Naive thymus-derived CD4-positive, alpha-beta T cell (primary cell): ENCODE measurements at places on chromosomes 12 and 14.

DNA sequence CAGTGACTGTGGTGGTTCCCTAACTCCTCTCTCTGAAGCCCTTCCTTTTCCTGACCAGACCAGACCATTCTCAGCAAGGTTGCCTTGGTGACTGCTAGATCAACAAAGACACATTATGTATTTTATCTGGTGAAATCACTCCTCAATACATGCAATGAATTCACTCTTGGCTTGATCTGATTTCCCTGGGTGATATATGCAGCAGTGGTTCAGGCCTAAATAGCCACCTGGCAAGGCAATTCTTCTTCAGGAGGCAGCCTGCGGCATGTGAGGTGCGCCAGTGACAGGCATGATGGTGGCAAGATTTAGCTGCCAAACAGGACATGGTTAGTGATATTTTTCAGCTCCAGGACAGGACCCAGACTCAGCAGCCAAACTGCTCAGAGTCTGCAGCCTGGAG lies 350.3 kb upstream of the CCDC196 start:
- no peak for DNase-seq
- H3K27ac ChIP-seq: no peak overlapping the region
- H3K4me3 ChIP-seq: no peak overlapping the region
- H3K36me3 ChIP-seq: no peaks in the 10 kb centered on the region

DNA sequence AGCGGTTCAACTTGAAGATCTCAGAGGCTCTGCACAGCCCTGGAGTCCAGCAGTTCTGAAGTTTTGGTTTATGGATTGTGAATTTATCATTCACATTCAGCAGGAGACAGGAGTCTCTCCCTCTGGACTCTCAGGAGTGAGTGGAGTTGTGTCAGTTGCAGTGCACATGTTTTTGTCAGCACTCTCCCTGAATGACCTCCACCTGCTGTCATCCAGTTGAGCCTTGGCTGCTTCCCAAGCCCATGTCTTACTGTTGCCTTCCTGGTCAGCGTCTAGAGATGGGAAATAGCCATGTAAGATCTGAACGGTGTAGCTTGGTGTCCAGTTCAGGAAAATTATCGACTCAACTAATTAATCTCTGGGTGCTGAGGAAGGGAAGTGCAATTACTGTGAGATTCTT lies 133.2 kb downstream of the PRKCH start:
- peak overlapping the region; percentile 65 for H3K27ac ChIP-seq
- H3K36me3 ChIP-seq: peaks cover 43% of the 10 kb centered on the region
- H3K27me3 ChIP-seq: no peaks in the 10 kb centered on the region
- DNase-seq: no peak
- no peak overlapping the region for H3K4me3 ChIP-seq

DNA sequence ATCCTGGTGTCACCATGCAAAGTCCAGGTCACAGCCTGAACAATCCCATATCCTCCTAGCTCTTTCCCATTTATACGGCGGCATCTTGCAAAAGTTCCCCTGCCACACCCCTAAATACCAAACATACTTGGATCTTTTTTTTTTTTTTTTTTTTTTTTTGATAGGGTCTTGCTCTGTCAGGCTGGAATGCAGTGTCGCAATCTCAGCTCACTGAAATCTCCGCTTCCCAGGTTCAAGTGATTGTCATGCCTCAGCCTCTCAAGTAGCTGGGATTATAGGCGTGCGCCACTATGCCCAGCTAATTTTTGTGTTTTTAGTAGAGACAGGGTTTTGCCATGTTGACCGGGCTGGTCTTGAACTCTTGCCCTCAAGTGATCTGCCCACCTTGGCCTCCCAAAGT lies 451.3 kb downstream of the GLT1D1 start:
- no peaks in the 10 kb centered on the region for H3K27me3 ChIP-seq
- no peak overlapping the region for H3K27ac ChIP-seq
- H3K36me3 ChIP-seq: no peaks in the 10 kb centered on the region
- H3K4me3 ChIP-seq: no peak overlapping the region

DNA sequence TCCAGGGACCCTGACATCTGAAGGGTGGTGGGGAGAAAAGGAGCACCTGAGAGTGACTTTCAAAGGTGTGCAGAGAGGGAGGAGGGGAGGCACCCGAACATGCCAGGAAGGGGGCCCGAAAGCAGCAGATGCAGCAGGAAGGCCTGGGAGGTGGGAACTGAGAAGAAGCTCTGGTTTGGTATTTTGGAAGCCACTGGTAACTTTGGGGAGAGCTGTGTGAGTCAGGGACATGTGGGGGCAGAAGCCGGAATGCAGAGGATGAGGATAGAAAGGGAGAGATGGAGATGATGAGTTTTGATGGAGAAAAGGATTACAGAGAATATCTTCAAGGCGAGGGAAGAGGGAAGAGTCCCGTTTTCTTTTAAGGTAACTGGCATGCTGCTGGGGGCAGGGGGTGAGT lies 50.1 kb downstream of the NRXN3 start:
- H3K4me1 ChIP-seq: no peaks in the 10 kb centered on the region
- no peak for DNase-seq
- H3K27ac ChIP-seq: no peak overlapping the region
- no peak overlapping the region for H3K4me3 ChIP-seq

GRCh38 chr12:30251546-30251945 lies 444.1 kb downstream of the IPO8 start:
- H3K36me3 ChIP-seq: no peaks in the 10 kb centered on the region
- H3K4me3 ChIP-seq: no peak overlapping the region
- no peaks in the 10 kb centered on the region for H3K4me1 ChIP-seq
